ENCODE measurements at places on chromosomes 3 and 15.

GRCh38 chr15:100690032-100690794 is 87.8 kb downstream of the ASB7 start:
- no peak overlapping the region for H3K27ac ChIP-seq
- H3K36me3 ChIP-seq = no peaks in the 10 kb centered on the region
- peaks cover 11% of the 10 kb centered on the region for H3K27me3 ChIP-seq
- no peak overlapping the region for H3K4me3 ChIP-seq
- peaks cover 12% of the 10 kb centered on the region for H3K4me1 ChIP-seq

DNA sequence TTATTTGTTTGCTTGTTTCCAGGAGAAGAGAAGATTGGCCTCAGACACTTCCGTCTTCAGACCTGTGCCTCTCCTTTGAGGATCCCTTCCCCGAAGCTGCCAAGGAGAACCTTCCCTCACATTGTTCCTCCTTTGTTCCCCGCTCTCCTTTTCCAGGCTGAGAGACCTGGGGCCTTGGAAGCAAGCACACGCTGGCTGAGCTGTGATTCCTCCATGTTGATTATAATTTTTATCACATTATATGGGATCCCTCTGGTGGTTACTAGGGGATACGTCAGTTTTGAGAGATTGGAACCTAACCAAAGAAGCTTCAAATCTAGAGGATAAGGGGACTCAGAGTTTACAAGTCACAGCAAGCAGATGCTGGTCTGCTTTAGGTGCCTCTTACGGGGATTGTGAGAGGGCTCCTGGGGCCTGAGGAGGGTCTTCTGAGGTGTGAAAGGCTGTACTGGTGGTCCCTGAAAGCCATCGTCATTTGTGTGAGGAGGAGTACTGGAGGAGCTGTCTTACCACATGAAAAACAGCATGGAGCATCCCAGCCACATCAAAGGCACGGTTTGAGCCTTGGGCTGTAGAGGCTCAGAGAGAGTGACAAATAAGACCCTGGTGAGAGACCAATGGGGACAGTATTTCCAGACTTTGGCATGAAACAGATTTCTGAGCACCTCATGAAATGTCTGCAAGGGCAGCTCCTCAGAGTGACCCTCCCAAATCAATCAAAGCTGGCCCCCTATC is 760.1 kb upstream of the CFAP20DC start:
- peaks cover 8% of the 10 kb centered on the region for H3K27me3 ChIP-seq
- H3K4me1 ChIP-seq = peaks cover 36% of the 10 kb centered on the region
- H3K36me3 ChIP-seq = no peaks in the 10 kb centered on the region
- no peak overlapping the region for H3K4me3 ChIP-seq
- DNase-seq = no peak

GRCh38 chr3:184156522-184156955 is 1.4 kb downstream of the DVL3 start:
- H3K27ac ChIP-seq = peak overlapping the region; percentile 88
- peaks cover 3% of the 10 kb centered on the region for H3K36me3 ChIP-seq
- peaks cover 29% of the 10 kb centered on the region for H3K4me1 ChIP-seq

DNA sequence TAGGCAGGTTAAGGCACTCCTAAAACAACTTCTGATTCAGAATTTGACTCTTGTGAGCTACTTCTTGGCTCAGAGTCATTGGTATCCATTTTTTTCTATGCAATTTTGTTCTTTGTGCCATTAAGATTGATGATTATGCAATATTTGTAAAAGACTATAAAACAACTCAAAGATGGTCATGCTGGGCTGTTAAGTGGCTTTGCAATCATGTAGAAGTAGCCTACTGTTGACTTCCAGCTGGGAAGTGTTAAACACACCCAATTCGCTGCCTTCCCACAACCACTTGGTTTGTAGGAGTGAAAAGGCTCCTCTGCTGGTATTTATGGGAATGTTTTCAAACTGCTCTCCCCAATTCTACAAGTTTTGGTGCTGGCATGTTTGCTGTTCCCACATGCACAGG is 74.7 kb upstream of the COL6A6 start:
- H3K36me3 ChIP-seq = no peaks in the 10 kb centered on the region
- H3K4me1 ChIP-seq = no peaks in the 10 kb centered on the region

DNA sequence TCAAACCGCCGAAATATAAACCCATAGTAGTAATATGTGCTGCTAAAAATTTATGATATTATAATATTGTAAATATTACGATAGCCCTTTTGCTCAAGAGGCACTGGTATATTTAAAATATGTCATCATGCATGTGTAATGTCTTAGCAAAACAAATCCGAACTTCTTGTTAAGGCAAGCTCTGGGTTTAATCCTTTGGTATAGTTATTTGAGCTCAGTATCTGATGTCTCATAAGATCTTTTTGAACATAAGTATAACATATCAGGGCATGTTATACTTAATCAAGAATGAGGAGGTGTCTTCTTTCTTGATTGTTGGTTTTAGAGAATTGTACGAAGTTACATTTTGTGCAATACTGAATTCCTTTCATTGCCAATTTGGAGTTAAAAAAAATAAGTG is 154.1 kb upstream of the CBLB start:
- no peak overlapping the region for H3K4me3 ChIP-seq
- no peaks in the 10 kb centered on the region for H3K27me3 ChIP-seq
- no peak overlapping the region for H3K27ac ChIP-seq
- no peaks in the 10 kb centered on the region for H3K36me3 ChIP-seq
- no peaks in the 10 kb centered on the region for H3K4me1 ChIP-seq

GRCh38 chr15:65888981-65889380 is 19.7 kb downstream of the RAB11A start:
- peaks cover 43% of the 10 kb centered on the region for H3K36me3 ChIP-seq
- no peak overlapping the region for H3K27ac ChIP-seq
- H3K27me3 ChIP-seq = no peaks in the 10 kb centered on the region
- no peak overlapping the region for H3K4me3 ChIP-seq
- DNase-seq = no peak

GRCh38 chr3:104519068-104519467 is 847.6 kb upstream of the ALCAM start:
- peaks cover 12% of the 10 kb centered on the region for H3K4me1 ChIP-seq
- H3K36me3 ChIP-seq = no peaks in the 10 kb centered on the region
- H3K4me3 ChIP-seq = peak overlapping the region; percentile 4
- DNase-seq = no peak
- no peak overlapping the region for H3K27ac ChIP-seq

- no peaks in the 10 kb centered on the region for H3K4me1 ChIP-seq
- H3K27ac ChIP-seq = no peak overlapping the region
- H3K36me3 ChIP-seq = no peaks in the 10 kb centered on the region
- no peak overlapping the region for H3K4me3 ChIP-seq
- DNase-seq = no peak
Measured at GRCh38 chr15:84839714-84840113, 22.6 kb downstream of the ALPK3 start.

DNA sequence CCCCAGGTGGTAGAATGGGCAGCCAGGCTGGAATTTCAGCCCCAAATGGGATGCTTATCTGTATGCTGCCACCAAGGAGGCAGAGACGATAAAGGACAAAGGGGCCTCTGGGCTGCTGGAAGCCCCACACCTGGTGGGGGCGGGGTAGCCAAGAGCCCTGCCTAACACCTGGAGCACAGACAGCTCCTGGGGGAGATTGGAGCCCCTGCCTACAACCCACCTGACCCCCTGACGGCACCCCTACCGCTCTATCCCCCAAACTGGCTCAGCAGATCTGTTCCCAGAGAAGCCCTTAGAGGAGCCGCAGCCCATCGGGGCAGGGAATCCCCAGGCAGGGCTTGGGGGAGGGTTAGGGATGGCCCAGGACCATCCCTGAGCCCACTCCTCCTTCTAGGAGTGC is 15.8 kb upstream of the SEMA3F start:
- no peaks in the 10 kb centered on the region for H3K27me3 ChIP-seq
- no peak for DNase-seq
- H3K4me3 ChIP-seq = no peak overlapping the region
- peaks cover 30% of the 10 kb centered on the region for H3K4me1 ChIP-seq
- H3K27ac ChIP-seq = no peak overlapping the region
- no peaks in the 10 kb centered on the region for H3K36me3 ChIP-seq

- no peak overlapping the region for H3K4me3 ChIP-seq
- H3K36me3 ChIP-seq = peaks cover 3% of the 10 kb centered on the region
- DNase-seq = no peak
- no peaks in the 10 kb centered on the region for H3K27me3 ChIP-seq
Measured at GRCh38 chr3:13520326-13520880, 28.5 kb upstream of the FBLN2 start.

- H3K27me3 ChIP-seq = peaks cover 22% of the 10 kb centered on the region
- H3K36me3 ChIP-seq = peaks cover 18% of the 10 kb centered on the region
- peaks cover 4% of the 10 kb centered on the region for H3K4me1 ChIP-seq
- no peak for DNase-seq
- no peak overlapping the region for H3K4me3 ChIP-seq
Measured at GRCh38 chr15:72200395-72201237, 3.0 kb upstream of the GRAMD2A start.

GRCh38 chr15:82648257-82649103 is 1.3 kb upstream of the CPEB1 start:
- no peaks in the 10 kb centered on the region for H3K36me3 ChIP-seq
- no peak overlapping the region for H3K27ac ChIP-seq
- peak overlapping the region; percentile 66 for H3K4me3 ChIP-seq
- no peak for DNase-seq

- H3K4me3 ChIP-seq = no peak overlapping the region
- peaks cover 14% of the 10 kb centered on the region for H3K4me1 ChIP-seq
- H3K36me3 ChIP-seq = no peaks in the 10 kb centered on the region
- no peak overlapping the region for H3K27ac ChIP-seq
- peaks cover 2% of the 10 kb centered on the region for H3K27me3 ChIP-seq
- DNase-seq = no peak
Measured at GRCh38 chr3:195059006-195059350, 212.0 kb downstream of the XXYLT1 start.

DNA sequence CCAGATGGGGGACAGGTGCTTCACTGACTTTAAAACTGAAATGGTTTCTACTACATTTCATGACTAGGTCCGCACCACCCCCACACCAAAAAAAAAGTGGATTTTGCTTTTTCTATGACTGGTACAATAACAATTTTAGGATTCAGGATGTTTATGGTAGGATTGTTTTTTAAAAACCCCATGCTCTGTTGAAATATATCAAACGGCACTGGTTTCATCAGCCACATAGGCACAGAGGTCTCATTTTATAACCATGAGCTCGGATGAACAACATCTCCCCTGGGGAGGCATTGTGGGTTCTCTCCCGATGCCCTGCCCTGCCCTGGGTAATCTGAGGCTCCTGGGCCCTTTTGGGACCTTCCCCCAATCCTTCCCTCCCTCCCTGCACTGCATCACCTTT is 202.7 kb upstream of the KBTBD8 start:
- H3K4me1 ChIP-seq = peaks cover 6% of the 10 kb centered on the region
- H3K27ac ChIP-seq = no peak overlapping the region
- no peak overlapping the region for H3K4me3 ChIP-seq
- H3K27me3 ChIP-seq = peaks cover 14% of the 10 kb centered on the region
- DNase-seq = no peak

DNA sequence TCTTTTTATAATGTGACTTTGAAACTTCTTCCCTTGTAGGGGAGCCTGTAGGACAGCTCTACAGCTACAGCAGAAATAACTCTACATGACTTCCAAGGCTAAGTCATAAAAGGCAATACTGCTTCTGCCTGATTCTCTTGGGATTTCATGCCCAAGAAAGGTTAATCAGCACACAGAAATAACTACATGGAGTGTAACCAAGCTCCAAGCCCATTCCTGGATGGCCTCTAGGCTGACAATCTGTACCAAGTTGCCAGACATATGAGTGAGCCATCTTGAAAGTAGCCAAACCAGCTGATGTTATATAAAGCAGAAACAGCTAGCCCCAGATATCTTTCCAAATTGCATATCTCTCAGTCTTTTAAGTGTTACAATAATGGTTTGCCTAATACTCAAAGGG is 75.8 kb upstream of the OSTN start:
- peaks cover 4% of the 10 kb centered on the region for H3K4me1 ChIP-seq
- H3K27me3 ChIP-seq = no peaks in the 10 kb centered on the region
- H3K27ac ChIP-seq = no peak overlapping the region

DNA sequence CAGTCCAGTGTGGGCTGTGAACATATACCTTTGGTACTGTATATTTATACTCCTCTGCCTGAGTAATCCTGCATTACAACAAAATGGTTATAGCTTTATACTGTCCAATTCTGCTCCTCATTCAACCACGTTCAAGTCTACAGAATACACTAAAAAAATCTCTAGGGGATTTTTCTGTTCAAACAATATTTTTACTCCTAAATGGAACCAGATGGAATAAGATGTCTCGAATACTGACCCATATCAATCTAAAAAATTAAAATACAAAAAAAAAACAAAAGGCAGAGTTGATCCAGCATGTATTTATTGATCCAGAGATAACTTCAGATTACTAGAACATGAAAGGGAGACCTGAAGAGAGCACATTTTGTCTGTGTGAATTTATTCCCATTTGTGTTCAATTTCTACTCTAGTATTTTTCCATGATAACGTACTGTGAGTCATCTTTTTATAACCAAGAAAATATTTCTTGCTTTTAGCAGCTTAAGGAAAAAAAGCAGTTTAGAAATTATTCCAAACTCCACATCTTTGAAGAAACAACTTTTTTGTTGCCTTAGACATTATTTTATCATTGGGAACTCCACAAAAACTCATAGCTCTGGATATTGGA is 910.7 kb downstream of the TBL1XR1 start:
- H3K4me3 ChIP-seq = no peak overlapping the region
- no peak overlapping the region for H3K27ac ChIP-seq
- H3K4me1 ChIP-seq = no peaks in the 10 kb centered on the region
- H3K27me3 ChIP-seq = no peaks in the 10 kb centered on the region
- no peak for DNase-seq

DNA sequence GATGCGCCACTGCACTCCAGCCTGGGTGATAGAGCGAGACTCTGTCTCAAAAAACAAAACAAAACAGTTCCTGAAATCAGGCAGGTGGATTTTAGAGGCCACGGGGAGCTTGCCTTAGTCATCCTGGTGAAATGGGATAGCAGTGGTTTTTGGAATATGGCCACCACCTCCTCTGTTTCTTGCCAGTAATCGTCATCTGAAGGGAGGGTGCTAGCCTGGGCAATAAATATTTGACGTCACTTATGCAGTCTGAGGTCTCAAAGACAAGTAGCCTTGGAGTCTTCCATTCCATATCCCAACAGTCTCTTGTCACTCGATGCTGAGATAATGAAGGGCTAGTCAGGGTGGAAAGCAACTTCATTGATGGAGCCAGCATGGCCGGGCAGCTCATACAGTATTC is 55.2 kb downstream of the KCNAB1 start:
- H3K27me3 ChIP-seq = no peaks in the 10 kb centered on the region
- no peak overlapping the region for H3K4me3 ChIP-seq
- no peak for DNase-seq
- H3K36me3 ChIP-seq = no peaks in the 10 kb centered on the region

DNA sequence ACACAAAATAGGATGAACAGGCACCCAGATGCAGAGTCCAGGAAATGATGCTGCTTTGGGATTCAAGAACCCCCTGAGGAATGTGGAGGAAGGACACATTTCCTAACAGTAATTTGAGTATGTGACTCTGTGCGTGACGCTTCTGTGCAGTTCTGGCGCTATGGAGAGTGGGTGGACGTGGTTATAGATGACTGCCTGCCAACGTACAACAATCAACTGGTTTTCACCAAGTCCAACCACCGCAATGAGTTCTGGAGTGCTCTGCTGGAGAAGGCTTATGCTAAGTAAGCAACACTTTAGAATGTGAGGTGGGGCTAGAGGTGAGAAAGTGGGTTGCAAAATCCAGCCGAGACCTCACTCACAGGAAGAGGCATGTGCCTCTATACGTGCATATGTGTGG is 28.3 kb downstream of the CAPN3 start:
- H3K36me3 ChIP-seq = no peaks in the 10 kb centered on the region
- no peak for DNase-seq
- H3K27ac ChIP-seq = no peak overlapping the region
- H3K4me1 ChIP-seq = no peaks in the 10 kb centered on the region
- no peak overlapping the region for H3K4me3 ChIP-seq
- H3K27me3 ChIP-seq = no peaks in the 10 kb centered on the region

- H3K4me1 ChIP-seq = peaks cover 20% of the 10 kb centered on the region
- no peak overlapping the region for H3K27ac ChIP-seq
- H3K36me3 ChIP-seq = no peaks in the 10 kb centered on the region
- no peaks in the 10 kb centered on the region for H3K27me3 ChIP-seq
- DNase-seq = no peak
Measured at GRCh38 chr3:64903006-64903405, 215.2 kb upstream of the ADAMTS9 start.
